Activated CD8-positive, alpha-beta memory T cell treated with anti-CD3 and anti-CD28 coated beads for 48 hours (primary cell): ENCODE measurements at places on chromosomes 7 and 10.

- DNase-seq = no peak
These were observed 597.9 kb upstream of the DPP6 start for GRCh38 chr7:153454306-153454705.

DNA sequence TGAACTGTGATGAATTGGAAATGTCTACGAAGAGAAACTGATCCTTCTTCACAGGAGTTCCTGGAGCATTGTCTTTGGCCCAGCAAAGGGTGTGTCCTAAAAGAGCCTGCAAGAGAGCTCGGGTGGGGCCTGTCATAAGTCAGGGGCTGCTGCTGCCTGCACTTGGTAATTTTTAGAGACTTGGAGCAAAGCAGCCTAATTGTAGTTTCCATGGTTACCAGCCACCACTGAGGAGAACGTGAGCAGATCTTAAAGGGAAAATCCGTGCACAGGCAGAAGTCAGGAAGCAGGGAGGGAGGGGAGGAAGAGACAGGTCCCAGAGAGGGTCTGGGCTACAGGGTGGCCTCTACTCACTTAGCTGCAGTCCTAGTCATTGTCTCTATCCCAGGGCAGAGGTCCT is 463.6 kb downstream of the PLXNA4 start:
- no peak for DNase-seq

- no peak for DNase-seq
These were observed 41.1 kb upstream of the TMEM229A start for GRCh38 chr7:124074007-124074406.

GRCh38 chr10:49300140-49300974 is 1.4 kb downstream of the C10orf71 start:
- no peak for DNase-seq

GRCh38 chr7:45684910-45685618 is 110.9 kb downstream of the ADCY1 start:
- DNase-seq = no peak

GRCh38 chr7:69162931-69163670 is 435.2 kb upstream of the AUTS2 start:
- no peak for DNase-seq

GRCh38 chr10:50375051-50375452 is 123.7 kb upstream of the ASAH2 start:
- no peak for DNase-seq

DNA sequence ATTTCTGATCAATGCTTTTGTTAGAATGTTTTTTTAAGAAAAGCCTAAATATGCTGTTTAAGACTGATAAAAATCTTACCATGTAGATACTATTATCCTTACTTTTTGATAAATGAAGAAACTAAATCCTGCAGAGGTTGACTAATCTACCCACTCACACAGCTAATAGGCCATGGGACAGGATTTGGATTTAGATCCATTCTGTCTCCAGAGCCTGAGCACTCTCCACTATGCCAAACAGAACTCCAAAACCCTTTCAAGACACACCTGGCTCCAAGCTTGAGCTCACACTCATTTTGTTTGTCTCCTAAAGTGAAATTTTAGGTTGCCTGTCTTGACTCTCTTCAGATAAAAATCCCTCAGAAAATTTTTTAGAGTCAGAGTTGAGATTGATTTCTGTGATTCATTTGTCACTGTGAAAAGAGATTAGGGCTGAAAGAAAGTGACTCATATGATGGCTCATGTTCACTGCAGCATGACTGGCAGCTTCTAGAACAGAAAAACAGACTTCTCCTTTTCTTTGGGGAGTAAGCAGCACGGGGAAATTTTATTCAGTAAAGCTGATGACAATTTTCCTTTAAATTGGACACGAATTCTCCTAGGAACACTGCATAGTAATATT is 132.3 kb upstream of the POT1 start:
- no peak for DNase-seq

GRCh38 chr10:75825235-75825634 is 393.8 kb downstream of the LRMDA start:
- no peak for DNase-seq

- DNase-seq = no peak
These were observed 9.0 kb downstream of the MTURN start for GRCh38 chr7:30143748-30144251.

GRCh38 chr10:71860243-71861029 is 9.4 kb upstream of the PSAP start:
- no peak for DNase-seq

GRCh38 chr7:133573554-133574265 is 320.8 kb downstream of the EXOC4 start:
- DNase-seq = no peak

DNA sequence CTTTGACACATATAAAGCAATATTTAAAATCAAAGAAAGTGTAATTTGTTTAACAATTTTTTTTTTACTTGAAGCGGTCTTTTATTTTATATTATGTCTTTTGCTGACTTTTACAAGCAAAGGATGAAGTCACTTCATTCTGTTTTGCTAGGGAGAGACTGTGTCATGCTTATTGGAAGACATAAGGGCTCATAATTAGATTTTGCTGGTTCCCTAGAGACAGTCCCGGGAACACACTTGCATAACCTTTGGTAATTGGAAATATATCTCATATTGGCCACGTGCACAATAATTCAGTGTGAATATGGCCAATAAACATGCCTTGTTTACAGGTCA is 448 bp upstream of the NET1 start:
- no peak for DNase-seq

DNA sequence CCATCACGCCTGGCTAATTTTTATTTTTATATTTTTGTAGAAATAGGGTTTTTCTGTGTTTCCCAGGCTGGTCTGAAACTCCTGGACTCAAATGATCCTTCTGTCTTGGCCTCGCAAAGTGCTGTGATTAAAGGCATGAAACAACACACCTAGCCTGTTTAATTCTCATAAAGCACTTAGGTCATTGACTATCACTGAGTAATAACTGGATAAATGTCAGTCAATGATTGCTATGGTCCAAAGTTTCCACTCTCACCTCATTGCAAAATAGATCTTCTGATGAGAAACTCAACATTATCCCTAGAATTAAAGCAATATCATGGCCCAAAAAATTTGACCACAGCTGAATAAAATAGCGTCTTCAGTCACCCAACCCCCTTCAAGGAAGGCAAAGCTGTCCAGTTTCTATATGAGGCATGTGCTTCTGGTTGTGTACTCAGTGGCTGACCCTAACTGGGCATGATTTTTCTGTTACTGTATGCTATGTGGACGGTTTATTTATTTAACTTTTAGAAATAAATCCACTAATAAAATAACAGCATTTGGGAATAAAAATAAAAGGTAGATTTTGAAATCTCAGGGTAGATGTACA is 86.5 kb upstream of the LRRN3 start:
- DNase-seq = no peak

DNA sequence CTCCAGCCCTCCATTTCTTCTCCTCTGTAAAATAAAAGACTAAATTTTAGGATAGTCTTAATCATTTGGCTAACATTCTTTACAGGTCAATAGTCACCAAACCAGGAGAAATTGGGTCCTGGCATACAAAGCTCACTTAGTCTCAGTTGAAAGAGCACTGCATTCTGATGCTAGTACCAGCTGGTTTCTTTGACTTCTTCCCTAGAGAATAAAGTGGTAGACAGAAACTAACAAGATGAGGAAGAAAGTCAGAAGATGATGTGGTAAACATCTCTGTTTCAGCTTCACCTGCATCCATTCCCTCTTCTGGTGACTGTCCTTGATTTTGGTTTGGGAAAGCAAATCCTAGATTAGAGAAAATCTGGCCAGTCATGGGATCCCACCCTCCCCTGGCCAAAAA is 37.2 kb downstream of the NKX2-3 start:
- DNase-seq = no peak

- peak; percentile 88 for DNase-seq
These were observed 142.4 kb downstream of the SH3PXD2A start for GRCh38 chr10:103712898-103713498.

- no peak for DNase-seq
These were observed 42.1 kb downstream of the NOD1 start for GRCh38 chr7:30436518-30436917.

DNA sequence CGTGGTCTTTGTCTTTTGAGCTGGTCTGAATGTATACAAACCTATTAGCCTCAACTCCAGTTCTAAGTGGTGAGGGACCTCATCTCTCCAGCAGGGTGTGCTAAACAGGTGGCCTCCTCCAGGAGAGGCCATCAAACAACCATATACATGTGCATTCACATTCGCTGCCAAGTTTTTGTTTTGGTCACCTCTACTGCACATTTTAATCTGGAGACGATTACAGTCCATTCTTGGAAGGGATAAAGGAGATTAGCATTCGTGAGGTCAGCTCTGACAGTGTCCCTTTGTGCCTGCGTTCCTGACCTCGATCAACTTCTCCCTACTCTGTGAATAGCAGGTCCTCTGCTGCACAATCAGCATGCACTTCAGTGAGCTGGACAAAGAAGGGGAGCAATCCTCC is 60.8 kb downstream of the RHOBTB1 start:
- no peak for DNase-seq

- DNase-seq = no peak
These were observed 1.0 kb upstream of the NRP1 start for GRCh38 chr10:33335551-33335800.

- no peak for DNase-seq
These were observed 98.9 kb downstream of the CARD11 start for GRCh38 chr7:2944739-2945138.

- DNase-seq = no peak
These were observed 82.9 kb downstream of the HYCC1 start for GRCh38 chr7:22931011-22931410.

GRCh38 chr10:96609510-96609909 is 22.7 kb upstream of the TM9SF3 start:
- no peak for DNase-seq

DNA sequence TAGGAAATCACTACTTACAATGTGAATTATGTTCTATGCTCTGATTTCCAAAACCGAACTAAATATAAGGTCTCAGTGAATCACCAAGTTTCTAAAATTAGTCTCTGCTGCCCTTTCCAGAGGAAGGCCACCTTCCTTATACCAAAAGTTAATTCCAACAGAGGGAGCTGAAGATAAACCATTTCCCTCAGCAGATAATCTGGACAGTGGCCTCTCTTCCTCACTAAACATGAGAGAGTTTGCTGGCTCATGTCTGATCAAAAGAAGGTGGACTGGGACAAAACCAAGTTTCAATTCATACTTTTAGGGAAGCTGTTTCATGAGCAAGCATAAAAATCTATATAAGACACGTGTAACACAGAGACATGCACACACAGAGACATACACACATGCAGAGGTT is 6.4 kb downstream of the FEZF1 start:
- no peak for DNase-seq

DNA sequence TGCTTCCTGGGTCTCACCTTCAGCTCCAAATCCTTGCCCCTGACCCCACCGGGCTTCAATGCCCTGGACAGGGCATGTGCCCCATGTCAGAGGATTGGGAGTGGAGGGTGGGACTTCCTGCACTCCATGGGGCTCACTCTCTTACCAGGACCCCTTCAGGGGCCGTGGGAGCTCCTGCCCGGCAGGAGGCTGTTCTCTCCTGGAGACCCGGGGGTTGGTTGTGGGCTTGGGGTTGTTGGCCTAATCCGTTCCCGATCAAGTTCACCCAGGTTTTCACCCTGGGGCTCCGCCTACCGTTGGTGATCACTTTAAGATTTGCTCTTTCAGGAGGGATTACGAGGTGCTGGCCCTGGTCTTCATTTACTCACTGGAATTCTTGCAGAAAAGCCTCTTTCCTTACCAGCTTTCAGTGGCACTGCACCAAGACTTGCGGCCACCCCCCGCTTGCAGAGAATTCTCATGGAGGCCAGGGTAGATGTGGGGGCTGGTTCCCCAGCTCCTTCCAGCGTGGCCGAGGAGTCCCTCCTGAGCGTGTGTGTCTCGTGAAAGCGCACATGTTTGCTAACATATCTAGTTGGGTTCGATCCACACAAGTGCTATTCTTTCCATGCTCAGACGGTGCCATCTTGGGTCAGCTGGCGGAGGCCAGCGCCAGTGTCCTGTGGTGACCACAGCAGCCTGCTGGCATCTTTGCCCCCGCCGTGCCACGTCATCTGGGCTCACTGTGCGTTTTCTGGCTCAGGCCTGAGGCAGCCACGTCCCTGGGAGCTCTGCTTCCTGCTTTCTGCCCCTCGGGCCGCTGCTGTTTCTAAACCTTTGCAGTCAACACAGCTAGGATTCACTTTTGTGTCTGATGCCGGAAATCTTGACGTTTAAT is 15.6 kb downstream of the PWWP2B start:
- no peak for DNase-seq

- DNase-seq = no peak
These were observed 117.3 kb downstream of the PRPF18 start for GRCh38 chr10:13703997-13704536.

- no peak for DNase-seq
These were observed 683.1 kb downstream of the NRG3 start for GRCh38 chr10:82558014-82558607.

- DNase-seq = no peak
These were observed 7.1 kb upstream of the UNCX start for GRCh38 chr7:1225441-1226185.

GRCh38 chr10:50385624-50386023 is 134.3 kb upstream of the ASAH2 start:
- DNase-seq = no peak

DNA sequence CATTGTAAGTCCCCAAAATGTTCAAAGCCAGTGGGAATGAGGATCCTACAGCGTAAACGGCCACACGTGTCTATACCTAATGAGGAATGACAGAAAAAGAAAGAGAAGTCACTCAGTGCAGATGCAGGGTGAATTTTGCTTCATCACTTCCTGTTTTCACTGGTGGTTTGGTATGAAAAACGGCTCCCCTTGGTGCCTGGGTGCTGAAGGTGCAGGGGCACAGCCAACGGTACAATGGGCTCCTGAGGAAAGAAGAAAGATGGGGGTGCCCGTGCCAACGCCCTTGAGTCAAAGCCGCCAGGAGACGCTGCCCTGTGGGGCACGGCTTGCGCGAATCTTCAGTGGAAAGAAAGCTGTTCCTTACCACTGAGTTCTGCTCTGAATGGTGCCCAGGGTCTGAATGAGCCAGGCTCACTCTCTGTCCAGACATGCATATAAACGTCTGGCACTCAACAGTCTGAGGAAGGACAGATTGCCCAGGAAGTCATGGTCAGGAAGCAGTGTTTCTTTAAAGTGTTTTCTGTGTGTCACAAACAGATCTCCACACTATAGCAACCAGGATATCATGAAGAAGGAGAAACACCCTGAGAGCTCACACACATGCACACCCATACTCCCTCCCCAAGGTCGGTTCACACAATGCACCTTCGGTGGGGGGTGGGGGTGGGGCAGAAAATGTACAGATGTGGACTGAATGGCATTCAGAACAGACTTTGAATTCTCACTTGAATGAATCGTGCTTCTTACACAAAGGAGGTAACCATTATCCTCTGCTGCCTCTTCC is 105.8 kb downstream of the ELMO1 start:
- DNase-seq = no peak

DNA sequence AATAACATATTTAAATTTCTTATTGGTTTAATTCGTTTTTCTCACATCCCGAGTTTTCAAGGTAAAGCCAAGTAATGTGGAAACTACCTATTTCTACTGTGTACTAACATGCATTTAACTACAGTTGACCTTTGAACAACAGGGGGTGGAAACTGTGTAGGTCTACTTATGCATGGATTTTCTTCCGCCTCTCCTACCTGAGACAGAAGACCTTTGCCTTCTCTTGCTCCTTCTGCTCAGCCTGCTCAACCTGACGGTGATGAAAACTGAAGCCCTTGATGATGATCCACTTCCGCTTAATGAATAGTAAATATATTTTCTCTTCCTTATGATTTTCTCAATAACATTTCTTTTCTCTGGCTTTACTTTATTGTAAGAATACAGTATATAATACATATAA is 18.5 kb downstream of the MEOX2 start:
- no peak for DNase-seq
